ENCODE measurements at places on chromosomes 4 and X. TPM values are rescaled to one million over a fixed set of nuclear protein-coding genes. Genes with fewer than 3 reads are reported as not detected.

COX7B2 gene
- not detected for total RNA-seq

SPATA18 gene
- total RNA-seq: 7.0 TPM

TASL gene
- total RNA-seq: not detected

S100P gene
- not detected for total RNA-seq

ETDA gene
- total RNA-seq: not detected

SH3D19 gene
- total RNA-seq: 25.2 TPM

SMIM10L2A gene
- 0.80 TPM for total RNA-seq

SPANXC gene
- total RNA-seq: not detected

EDNRA gene
- total RNA-seq: 9.0 TPM

S100G gene
- total RNA-seq: not detected

NPY1R gene
- not detected for total RNA-seq

CT45A2 gene
- total RNA-seq: not detected

MED28 gene
- total RNA-seq: 9.4 TPM

FAAH2 gene
- 1.7 TPM for total RNA-seq

IKBKG gene
- total RNA-seq: 12.3 TPM

STAG2 gene
- total RNA-seq: 29.8 TPM

HDAC6 gene
- 29.4 TPM for total RNA-seq

ARSH gene
- total RNA-seq: not detected

VCX3A gene
- total RNA-seq: not detected

STS gene
- total RNA-seq: 0.86 TPM

NXF2 gene
- total RNA-seq: not detected

LRRC66 gene
- 0.08 TPM for total RNA-seq

C4orf36 gene
- 6.0 TPM for total RNA-seq

HPF1 gene
- 28.5 TPM for total RNA-seq

P2RY4 gene
- not detected for total RNA-seq

PDCL2 gene
- total RNA-seq: not detected

WDR17 gene
- 1.4 TPM for total RNA-seq

ZNF185 gene
- 25.1 TPM for total RNA-seq

KLB gene
- total RNA-seq: 0.08 TPM

HTRA3 gene
- total RNA-seq: not detected

Measured in hair follicular keratinocyte (primary cell).